ENCODE measurements at places on chromosomes 11 and 22. TPM values are rescaled to one million over a fixed set of nuclear protein-coding genes. Genes with fewer than 3 reads are reported as not detected.

DNA sequence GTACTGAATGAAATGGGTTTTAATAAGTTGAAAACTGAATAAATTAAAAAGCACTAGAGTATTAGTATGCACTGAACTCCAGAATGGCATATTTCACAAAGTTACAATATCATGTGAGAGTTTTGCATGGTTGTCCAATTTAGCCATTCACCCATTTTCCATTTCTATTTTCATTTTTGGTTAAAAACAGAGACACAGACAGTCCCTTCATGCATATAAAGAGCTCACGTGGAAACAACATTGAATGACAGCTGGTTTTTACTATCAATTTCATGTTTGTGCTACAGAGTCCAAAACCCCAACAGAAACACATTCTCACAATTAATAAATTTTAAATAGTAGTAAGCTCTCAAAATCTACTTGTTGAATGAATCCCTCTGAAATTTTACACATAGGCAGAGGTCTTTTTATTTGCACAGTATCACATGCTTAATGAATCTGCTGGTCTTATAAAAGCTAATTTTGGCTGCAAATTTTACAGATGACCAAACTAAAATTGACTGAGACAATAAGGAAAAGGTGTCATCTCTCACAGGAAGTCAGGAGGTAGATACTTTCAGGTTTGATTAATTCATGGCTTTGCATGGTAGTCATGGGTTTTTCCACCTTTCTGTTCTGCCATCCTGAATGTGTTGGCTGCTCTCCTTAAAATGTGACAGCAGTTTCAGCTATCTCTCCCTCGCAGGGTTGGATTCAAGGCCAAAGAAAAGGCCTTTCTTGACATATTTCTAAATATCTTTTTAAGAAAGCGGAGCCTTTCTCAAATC is 20.6 kb upstream of the DDI1 start:
- no peak for DNase-seq

The ADM2 gene
- total RNA-seq = 0.54 TPM

The KCNK4 gene
- total RNA-seq = under 0.01 TPM

DNA sequence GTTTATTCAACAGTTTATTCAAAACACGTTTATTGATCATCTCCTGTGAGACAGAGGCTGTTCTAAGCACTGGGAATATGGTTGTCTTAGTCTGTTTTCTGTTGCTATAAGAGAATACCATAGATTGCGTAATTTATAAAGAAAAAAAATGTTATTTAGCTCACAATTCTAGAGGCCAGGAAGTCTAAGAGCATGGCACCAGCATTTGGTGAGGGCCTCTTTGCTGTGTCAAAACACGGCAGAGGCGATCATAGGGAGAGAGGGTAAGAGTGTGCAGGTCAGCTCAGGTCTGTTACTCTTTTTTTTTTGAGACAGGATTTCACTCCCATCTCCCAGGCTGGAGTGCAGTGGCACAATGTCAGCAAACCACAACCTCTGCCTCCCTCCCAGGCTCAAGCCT is 5.2 kb upstream of the IL17RA start:
- no peak for DNase-seq

GRCh38 chr22:19916006-19916405 is 25.6 kb upstream of the COMT start:
- DNase-seq = no peak

DNA sequence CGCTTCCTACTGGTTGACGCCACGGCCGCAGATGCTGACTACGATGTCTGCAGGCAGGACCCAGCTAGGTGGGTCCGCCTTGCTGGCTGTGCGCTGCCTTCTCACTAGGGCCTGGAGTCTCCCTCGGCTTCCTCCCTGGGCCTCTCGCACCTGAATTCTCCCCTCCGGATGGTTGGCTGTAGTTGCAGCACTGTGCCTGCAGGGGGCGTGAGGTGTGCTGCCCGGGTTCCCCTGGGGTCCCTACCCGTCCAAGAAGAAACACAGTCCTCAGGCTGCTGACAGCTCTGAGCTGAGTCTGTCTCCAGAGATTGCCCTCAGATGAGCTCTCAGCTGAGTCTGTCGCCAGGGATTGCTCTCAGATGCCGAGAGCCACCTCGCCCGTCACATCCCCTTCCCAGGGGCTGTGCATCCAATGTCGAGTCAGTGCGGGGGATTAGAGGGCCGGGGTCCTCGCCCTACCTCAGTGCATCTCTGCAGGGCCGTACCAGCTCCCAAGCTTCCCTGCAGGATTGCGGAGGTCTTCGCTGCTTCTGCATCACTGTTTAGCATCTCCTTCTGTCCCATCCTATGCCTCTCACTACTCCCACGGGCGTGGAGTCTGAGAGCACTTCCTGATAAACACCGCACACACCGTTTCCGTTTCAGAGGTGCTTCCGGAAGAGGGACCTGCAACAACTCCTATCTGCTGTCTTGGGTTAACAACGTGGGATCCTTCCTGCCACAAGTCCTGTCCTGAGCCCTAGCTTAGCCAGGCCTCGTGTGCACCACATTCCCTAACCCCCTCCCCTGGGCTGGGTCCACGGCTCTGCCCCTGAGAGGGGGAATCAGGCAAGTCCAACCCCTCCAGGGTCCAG is 196.9 kb downstream of the CSNK2A3 start:
- DNase-seq = no peak

DNA sequence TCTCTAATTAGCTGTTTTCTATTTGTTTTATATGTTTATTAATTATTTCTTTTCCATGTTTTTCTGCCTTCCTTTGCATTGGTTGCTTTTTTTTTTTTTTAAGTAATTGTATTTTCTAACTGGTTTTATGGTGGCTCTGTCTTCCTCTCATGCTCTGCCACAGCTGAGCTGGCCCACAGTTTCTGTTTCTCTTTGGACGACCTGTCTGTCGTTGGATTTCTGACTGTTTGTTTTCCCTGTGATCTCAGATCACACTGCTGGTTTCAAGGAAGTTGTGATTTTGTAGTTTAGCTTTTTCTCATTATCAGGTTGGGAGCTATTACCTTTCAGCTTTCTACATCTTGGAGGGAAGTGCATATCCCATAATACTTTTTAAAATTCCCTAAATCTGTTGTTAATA is 15.9 kb upstream of the OR6M1 start:
- DNase-seq = no peak

- DNase-seq = no peak
Observed at GRCh38 chr11:69245491-69246345, 48.2 kb upstream of the MYEOV start.

DNA sequence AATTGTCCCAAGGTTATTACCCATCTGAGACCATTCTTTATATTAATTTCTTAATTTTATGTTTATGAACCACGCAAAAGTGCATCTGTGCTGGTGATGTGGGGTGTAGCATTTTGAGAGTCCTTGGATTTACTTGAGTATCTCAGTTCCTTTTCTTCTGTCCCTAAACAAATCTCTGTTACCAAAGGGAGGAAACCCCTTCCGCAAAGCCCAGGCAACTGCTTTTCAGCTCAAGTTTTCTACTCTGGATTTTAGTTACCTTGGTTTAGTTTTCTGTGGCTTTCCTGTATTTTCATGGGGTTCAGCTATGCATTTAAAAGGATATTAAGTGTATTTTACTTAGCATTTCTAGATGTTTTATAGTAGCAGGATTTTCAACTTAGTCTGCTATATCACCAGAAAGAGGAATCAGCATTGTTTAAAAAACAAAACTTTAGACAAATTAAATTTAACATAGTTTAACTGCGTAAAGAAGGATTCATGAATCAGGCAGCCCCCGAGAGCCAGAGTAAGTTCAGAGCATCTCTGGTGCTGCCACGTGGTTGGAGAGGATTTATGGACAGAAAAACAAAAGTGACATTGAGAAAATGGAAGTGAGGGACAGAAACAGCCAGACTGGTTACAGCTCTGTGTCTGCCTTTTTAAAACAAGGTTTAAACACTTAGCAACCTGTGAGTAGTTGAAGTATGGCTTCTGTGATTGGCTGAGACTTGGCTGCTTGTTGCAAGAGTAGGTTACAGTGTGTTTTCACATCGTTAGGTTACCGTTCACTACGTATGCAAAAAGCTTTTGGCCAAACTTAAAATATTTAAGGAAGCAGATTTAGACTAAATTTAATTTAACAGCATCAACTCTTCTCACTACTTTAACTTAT is 9.6 kb downstream of the ADM start:
- peak; percentile 71 for DNase-seq

DNA sequence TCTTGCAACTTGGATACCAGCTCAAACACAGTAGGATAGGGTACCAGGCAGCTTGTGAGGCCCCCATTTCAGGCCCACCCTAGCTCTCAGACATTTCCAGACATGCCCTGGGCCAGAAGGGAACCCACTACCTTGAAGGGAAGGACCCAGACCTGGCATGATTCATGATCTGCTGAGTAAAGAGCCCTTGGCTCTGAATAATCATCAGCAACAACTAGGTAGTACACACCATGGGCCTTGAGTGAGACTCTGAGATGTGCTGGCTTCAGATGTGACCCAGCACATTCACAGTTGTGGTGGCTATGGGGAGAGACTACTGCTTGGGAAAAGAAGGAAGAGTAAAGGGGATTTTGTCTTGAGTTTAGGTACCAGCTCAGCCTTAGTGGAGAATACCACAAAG is 23.6 kb downstream of the JRKL start:
- DNase-seq = no peak

DNA sequence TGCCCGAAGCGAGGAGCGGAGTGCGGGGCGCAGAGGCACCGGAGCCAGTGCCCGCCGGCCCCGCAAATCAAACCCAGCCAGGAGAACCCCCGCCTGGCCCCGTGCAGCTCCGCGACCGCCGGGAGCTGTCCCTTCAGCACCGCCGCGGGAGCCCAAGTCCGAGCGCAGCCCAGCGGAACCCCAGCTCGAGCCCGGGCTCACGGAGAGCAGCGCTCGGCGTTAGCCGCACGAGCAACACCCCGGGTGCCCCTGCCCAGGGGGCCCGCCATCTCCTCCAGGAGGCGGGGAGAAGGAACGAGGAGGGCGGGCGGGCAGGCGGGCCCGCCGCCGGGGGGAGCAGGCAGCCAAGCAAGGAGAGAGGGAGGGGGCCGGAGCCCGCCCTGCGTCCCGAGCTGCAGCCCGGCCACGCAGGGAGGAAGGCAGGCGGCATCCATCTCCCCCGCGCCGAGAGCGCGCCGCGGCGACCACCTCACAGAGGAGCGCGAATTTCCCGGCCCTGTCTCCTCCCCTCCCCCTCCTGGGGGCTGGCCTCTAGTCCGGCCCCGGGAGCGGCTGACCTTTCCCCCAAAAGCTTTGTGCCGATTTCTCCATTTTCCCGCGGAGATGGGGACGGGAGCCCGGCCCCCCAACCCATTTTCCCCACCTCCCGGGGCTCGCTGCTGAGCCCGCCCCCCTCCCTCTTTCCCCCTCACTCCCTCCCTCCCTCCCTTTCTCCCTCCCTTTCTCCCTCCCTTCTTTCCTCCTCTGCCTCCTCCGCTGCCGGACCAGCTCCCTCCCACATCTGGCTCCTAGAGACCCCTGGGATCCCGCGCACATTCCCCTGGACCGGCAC is 621 bp downstream of the KCNC1 start:
- peak; percentile 82 for DNase-seq

GRCh38 chr11:130992788-130993187 is 76.5 kb upstream of the SNX19 start:
- no peak for DNase-seq

- DNase-seq = no peak
Observed at GRCh38 chr11:26579683-26580082, 7.6 kb upstream of the MUC15 start.

DNA sequence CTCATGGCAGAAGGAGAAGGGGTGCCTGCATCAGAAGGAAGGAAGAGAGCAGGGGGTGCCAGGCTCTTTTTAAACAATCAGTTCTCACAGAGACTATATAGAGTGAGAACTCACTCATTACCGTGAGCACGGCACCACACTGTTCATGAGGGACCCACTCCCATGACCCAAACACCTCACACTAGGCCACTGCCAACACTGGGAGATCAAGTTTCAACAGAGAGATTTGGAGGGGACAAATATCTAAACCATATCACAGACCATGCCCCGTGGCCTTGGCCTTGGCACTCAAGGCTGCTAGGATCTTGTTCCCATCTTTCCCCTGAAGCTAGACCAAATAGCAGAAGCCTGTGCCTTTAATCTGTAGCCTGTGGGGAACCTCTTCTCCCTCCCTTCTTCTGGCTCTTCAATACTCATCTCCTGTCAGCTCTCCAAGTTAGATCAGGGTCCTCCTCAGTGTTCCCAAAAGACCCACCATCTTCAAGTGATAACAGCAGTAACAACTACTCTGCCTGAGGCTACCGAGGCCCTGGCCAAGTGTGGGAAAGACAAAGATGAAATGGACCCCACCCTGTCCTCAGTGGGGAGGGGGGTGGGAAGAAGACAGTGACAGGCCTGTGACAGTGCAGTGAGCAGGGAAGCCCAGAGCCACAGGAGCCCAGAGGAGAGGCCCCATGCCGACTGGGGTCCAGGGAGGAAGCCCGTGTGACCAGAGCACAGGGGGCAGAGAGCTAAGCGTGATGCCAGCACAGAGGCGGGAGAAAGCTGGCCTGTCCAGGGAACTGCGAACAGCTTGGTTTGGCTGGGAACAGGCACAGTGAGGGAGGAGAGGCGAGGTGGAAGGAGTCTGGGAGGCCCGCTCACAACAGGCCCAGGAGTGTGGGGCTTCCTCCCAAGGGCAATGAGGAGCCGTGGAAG is 72.6 kb downstream of the MYO7A start:
- no peak for DNase-seq

GRCh38 chr11:107741044-107741823 is 29.4 kb upstream of the SLN start:
- DNase-seq = peak; percentile 31

The PATE2 gene
- not detected for total RNA-seq

The HINFP gene
- 27.5 TPM for total RNA-seq

The ADAMTS8 gene
- not detected for total RNA-seq

- DNase-seq = no peak
Observed at GRCh38 chr11:2320568-2321310, 18.9 kb downstream of the TSPAN32 start.

GRCh38 chr11:44760477-44760872 is 33.7 kb downstream of the TSPAN18 start:
- no peak for DNase-seq

DNA sequence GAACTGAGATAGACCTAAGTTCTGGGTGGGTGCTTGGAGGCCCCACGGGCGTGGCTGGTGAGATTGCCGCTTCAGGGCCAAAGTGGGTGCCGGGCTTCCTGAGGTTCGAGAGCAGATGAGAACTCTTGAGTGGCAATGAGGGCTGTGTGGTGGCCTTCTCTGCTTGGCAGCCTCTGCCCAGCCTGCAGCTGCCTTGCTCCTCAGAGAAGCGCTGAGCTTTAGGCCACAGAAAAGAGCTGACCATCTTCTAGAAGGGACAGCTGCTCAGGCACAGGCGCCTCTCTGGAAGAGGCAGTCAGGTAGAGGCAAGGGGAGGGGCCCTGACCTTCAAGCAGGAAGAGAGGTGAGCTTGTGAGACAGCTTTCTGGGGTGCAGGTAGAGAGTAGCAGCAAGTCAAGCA is 72.8 kb downstream of the MED15 start:
- no peak for DNase-seq

The ADAMTS15 gene
- total RNA-seq = under 0.01 TPM

The ISX gene
- total RNA-seq = not detected

GRCh38 chr11:65226103-65226442 is 35.7 kb upstream of the POLA2 start:
- no peak for DNase-seq

The SCGB1A1 gene
- not detected for total RNA-seq

The RFPL2 gene
- not detected for total RNA-seq

GRCh38 chr11:96228910-96229309 is 114.1 kb downstream of the MAML2 start:
- DNase-seq = no peak

Data from hematopoietic multipotent progenitor cell (in vitro differentiated cells).